Lung (tissue), 17 donors: ENCODE measurements at places on chromosomes 5 and 9.

DNA sequence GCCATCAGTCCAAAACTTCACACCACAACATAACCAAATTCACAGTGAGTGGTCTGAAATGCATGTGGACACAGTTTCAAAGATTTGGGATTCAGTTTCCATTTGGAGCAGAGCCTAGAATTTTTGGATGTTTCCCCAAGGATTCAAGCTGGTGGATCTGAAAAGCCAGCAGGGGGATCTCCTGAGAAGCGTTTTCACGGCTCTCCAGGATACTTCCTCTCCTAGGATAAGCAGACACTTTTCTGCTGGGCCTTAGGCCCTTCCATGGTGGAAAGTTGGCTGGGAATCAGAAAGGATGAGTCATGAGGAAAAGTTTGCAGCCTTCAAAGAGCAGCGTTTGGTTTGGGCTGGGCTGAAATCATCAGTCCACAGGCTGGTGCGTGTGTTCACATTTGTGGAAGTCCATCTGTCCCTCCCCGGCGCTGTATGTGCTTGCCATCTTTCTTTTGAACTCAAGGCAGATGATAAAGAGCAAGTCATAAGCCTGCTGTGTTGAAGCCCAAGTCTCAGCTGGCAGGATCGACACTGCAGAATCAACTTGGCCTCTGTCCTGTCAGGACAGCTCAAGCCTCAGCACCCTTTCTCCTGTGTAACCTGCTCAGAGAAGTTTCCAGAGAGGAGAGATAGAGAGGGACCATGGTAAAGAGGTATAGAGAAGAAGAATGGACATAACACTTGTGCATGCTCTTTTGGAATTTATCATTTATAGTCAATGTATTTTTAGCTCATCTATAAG, 152.6 kb upstream of the MSX2 start:
- peak; percentile 86 for DNase-seq

DNA sequence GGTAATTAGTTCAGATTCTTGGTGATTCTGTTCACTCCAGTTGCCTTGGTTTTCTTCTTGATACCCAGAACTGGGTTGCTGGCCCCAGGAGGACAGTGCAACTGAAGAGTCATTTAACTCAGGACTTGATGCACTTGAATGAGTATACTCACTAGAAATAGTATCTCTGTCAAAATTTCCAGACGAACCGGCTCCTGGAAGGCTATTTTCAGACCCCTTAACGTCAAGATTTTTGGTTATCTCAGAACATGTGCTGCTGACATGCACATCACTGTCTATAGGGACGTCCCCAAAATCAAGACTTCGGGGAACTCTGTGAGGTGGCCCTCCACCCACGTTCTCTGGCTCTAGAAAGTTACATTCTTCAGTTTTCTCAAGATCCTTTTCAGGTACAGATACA, 56.7 kb upstream of the PCA3 start:
- no peak for DNase-seq

DNA sequence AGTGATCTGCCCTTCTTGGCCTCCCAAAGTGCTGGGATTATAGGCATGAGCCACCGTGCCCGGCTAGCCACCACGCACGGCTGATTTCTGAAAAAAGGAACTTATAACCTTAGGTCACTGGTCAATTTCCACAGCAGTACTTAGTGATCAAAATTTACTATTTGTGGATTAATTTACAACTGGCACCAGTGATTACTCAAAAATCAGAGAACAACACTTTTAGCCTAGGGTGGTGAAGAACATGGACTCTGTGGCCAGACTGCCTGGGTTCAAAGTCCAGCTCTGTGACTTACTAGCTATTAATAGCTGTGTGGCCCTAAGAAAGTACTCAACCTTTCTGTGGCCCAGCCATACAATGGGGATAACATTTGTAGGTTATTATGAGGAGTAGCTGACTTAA, 50.8 kb upstream of the GLRX start:
- no peak for DNase-seq

GRCh38 chr9:26833792-26834191, 58.8 kb downstream of the CAAP1 start:
- DNase-seq, result no peak

GRCh38 chr5:138179277-138179857, 455 bp downstream of the KIF20A start:
- no peak for DNase-seq

- DNase-seq, result no peak
Observed at GRCh38 chr5:116529615-116530014, 45.0 kb downstream of the SEMA6A start.

DNA sequence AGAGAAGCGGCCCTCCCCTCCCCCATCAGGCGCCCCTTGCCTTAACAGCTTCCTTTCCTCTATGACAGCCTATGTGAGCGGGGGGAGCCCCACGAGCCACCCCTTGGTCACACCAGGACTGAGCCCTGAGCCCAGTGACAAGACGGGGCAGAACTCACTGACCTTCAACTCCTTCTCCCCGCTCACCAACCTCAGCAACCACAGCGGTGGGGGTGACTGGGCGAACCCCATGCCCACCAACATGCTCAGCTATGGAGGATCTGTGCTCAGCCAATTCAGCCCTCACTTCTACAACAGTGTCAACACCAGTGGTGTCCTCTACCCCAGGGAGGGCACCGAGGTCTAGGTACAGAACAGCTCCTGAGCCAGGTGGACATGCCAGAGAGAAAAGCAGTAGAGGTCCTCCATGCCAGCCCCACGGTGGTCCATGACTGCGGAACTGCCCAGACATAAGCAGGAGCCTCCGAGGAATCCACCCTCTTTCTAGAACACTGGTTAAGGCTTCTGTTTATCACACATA, 2.6 kb downstream of the FOXI1 start:
- DNase-seq, result no peak

DNA sequence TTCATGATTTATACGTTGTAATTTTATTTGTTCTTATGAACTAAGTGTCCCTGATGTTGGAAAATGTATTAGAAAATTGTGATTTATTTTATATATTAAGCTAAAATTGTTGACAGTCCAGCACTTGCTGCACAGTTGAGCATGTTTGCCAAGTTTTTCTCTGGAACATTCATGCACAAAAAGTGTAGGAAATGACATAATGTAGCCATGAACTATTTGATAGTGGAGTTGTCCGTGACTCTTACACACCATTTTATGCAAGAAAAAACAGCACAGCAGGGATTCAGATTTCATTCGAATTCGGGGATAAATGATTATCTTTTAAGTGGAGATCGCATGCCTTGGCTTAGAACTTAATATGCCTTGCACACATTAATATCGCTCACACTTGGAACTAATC, 708.6 kb upstream of the WWC1 start:
- DNase-seq, result peak; percentile 76

DNA sequence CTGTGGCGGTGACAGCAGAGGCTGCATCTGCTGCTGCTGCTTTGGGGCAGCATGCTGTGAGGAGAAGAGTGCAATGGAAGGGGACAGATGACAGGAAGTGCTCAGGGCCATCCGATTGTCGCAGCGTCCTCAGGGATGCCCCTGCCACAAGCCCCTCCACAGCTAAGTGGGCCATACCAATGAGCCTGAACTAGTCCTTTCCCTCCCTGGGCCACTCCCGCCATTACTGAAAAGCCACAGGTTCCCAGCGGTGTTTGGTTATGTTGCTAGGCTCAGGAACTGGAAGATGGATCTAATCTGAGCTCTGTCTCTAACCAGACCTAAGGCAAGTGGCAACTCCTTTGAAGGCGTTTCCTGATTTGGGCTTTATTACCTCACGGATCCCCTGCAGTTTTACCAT, 109.2 kb downstream of the GAPVD1 start:
- no peak for DNase-seq

- no peak for DNase-seq
Observed at GRCh38 chr5:68778484-68778883, 315.3 kb upstream of the SLC30A5 start.

DNA sequence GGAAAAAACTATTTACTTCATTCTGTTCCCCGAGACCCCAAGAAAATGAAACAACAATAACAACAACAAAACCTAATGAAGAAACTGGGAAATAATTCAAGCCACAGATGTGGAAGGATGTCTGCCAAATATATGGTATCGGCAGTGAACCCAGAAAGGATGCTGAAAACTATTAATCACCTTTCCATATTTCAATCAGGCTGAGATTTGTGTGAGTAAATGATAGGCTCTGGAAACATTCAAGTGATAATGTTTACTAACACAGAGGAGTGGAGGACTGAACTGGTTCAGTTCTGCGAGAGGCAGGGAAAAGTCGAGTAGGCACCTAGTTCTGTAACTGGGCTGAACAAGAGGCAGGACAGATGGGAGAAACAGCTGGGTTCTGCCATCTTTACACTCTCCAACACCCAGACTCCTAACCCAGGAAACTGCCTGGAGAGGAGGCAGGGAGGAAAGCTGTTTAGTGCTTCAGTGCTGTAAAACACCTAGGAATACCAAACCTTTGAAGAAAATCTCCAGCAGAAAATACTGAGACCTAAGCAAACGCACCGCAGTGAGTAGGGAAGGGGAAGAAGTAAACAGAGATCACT, 96.8 kb upstream of the GNA14 start:
- DNase-seq, result peak; percentile 67

- no peak for DNase-seq
Observed at GRCh38 chr9:9730174-9730573, 882.6 kb downstream of the PTPRD start.

DNA sequence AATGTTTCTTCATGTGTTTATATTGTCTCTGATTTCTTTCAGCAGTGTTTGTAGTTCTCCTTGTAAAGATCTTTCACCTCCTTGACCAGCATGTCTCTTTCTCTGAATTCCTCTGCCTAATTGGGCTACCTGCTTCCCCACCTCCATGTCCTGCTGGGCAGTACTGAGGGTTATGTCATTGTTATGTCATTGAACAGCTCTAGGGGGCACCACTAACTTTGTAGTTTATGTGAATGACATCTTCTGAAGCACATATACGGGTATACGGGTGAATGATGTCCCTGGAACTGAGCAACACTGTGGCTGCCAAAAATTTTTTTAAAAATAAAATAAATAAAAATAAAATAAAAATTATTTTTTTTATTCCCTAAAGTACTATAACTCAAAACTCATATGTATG, 16.9 kb upstream of the SNCAIP start:
- no peak for DNase-seq

DNA sequence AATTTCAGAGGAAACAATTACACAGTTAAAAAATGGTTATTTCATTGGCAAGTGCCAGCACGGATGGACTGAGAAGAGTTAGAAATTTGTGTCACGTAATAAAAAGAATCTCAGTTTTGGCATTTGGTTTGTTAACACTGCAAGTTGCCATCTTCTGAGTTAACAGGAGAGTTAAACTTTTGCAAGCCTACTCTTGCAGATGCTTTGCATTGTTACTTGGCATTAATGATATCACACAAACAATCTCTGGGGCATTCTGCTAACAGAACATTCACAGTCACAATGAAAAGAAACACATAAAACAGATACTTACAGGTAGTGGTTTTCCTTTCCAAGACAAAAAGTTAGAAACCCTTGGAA, 647 bp downstream of the FREM1 start:
- DNase-seq, result peak; percentile 71

DNA sequence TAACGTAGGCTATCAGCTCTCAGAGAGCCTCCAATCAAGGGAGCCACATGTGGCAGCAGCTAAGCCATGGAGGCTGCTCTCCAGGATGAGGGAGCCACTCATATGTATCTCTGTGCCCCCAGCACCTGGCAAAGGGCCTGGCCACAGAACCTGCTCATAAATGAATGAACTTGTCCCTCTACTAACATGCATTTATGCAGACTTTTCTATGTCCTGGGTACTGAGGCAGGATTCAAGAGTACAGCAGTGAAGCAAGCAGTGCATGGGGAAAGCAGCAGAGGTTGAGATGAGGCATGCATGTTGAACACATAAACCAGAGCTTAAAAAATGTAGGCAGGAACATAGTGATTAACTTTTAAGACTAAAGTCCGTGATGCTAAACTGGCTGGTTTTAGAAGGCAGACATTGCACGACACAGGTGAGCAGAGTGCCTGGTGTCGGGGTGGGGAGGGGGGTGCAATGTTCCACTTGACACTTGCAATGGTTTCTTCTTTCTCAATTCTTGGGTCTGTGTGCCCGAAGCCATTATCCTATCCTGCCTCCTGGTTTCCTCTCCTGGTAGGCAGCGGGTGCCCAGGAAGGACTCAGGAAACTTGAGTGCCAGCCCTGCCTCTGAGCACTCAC, 142.8 kb upstream of the ALDH1B1 start:
- DNase-seq, result no peak

GRCh38 chr5:154384480-154385235, 61.1 kb upstream of the SAP30L start:
- no peak for DNase-seq

GRCh38 chr5:171010086-171010485, 148.3 kb downstream of the RANBP17 start:
- DNase-seq, result no peak

DNA sequence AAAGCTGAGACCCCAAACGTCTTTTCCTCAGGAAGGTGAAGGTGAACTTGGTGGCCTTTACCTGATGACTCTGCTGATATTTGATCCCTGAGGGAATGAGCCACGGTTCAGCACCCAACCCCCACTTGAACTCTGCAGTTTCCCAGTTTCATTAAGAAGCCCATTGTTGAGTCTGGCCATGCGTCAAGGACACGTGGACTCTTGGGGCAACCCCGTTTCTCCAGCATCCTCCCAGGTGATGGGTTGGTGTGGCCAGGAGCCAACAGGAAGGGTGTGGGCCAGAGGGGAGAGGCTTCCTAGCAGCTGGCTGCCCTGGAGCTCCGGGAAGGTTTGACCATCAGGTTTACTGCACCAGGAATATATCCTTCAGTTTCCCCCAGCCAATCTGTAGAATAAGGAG, 59.5 kb upstream of the GNE start:
- DNase-seq, result peak; percentile 24

GRCh38 chr5:39194466-39195136, 24.8 kb downstream of the FYB1 start:
- DNase-seq, result peak; percentile 29

- no peak for DNase-seq
Observed at GRCh38 chr9:113166039-113166438, 15.2 kb downstream of the SLC31A2 start.

DNA sequence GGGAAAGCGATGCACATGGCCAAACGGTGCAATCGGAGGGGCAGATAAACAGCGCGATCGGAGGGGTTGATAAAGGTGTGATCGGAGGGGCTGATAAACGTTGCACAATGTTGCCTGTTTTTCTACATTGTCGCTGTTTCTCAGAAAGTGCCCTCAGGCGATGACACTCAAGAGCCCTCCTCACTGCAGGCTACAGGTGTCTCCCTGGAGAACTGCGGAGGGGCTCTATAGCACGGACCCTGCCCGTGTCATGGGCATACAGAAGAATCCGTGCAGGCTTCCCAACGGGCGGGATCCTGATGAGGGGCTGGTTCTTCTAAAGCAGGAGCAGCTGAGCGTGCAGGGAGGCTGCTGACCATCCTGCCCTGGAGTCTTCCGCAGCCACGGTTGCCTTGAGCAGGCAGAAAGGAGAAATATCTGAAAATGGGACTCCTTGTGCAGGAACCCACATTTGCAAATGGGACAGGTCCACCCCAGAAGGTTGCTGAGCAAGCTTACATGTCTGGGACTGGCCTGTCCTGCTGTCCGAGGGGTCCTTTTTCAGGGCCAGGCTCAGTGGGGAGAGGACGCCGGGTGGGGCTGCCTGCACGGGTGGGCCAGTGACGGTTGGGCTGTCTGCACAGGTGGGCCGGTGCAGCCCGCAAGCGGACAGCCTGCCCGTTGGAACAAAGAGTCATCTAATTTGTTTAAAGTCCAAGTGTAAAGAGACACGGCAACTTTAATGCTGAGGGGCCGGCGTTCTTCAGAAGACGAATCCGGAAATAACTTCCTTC, 25.1 kb upstream of the LPCAT1 start:
- no peak for DNase-seq
